ENCODE measurements at places on chromosomes 3 and 15.

GRCh38 chr3:99319961-99320360 lies 318.4 kb upstream of the COL8A1 start:
- no peak for DNase-seq

DNA sequence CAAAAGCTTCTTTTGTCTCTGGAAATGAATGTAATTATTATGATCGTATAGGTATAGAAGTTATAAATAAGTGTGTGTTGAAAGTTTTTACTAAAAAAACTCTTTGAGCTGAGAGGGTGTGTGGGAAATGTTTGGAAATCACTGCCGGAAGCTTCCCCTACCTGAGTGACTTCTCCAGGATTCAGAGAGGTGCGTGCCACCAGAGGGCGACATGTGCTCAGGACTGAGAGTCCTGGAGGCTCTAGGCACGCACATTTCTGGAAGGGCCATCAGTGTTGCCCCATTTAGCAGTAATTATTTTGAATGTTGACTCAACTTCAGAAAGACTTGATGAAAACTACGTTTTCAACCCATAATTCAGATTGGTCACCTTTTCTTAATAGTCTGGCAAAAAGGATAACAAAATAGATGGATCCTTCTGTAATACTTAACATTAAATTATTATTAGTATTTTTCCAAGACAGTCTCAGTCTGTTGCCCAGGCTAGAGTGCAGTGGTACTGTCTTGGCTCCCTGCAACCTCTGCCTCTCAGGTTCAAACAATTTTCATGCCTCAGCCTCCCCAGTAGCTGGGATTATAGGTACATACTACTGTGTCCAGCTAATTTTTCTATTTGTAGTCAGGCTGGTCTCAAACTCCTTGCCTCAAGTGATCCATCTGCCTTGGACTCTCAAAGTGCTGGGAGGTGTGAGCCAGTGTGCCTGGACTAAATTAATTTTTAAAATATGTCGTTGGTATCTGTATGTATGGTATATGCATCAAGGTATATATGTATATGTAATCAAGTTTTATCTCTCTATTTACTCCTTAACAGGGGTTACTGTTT lies 34.5 kb downstream of the GPR171 start:
- peak; percentile 80 for DNase-seq

DNA sequence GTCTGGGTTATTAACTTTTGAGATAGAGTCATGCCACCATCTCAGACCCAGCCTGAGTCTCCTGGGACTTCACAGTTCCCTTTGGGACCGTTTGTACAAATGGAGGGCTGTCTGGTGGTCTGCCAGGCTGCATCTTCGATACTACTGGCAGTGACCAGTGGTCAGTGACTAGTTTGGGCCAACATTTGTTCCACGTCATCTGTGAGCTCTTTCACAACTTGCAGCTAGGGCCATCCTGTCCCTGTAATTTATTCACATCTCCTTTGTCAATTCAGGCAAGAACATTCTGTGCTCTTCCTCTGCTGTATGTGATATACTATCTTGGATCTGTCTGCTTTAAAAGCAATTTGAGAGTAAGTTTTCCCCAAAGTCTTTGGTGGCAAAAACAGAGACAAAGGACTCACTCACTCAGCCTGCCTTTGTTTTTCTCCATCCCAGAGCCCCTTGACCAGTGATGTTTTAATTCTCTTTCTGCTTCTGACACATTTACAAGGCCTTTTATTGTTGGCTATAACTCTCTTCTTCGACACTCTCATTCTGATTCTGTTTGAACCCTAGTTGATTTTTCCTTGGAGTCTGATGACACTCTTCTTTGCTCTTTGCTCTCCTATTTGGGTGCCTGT lies 353.4 kb downstream of the EPHB1 start:
- DNase-seq, result no peak

DNA sequence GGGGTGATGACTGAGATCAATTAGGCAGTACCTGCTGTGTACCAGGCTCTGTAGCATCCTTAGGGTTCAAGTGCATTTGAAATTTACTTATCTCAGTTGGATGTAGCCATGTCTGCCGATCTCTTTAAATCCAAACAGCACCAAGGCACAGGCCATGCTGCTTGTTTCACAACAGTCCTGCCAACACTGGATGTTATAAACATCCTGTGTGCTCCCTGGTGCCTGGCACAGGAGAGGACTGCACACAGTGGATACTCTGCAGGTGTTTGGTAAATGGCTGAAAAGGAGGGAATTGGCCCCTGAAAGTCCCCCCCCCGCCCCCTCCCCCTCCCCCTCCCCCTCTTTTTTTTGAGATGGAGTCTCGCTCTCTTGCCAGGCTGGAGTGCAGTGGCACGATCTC lies 27.0 kb downstream of the CTSH start:
- no peak for DNase-seq

DNA sequence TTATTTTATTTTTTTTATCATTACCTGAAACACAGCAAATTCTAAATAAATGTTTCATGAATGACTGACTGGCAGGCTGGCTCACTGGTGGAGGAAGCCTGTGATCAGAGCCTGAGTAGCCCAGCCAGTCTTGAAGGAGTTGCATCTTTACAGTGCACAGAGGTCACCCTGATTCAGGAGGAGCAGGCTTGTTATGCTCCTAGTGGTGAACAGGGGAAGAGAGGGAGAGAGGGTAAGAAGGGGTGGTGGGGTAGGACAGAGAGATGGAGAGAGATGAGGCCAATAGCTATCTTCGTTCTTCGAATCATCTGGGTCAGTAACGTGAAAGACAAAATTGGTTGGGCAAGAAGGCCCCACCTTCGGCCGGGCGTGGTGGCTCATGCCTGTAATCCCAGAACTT lies 202.6 kb upstream of the MCTP2 start:
- DNase-seq, result no peak

DNA sequence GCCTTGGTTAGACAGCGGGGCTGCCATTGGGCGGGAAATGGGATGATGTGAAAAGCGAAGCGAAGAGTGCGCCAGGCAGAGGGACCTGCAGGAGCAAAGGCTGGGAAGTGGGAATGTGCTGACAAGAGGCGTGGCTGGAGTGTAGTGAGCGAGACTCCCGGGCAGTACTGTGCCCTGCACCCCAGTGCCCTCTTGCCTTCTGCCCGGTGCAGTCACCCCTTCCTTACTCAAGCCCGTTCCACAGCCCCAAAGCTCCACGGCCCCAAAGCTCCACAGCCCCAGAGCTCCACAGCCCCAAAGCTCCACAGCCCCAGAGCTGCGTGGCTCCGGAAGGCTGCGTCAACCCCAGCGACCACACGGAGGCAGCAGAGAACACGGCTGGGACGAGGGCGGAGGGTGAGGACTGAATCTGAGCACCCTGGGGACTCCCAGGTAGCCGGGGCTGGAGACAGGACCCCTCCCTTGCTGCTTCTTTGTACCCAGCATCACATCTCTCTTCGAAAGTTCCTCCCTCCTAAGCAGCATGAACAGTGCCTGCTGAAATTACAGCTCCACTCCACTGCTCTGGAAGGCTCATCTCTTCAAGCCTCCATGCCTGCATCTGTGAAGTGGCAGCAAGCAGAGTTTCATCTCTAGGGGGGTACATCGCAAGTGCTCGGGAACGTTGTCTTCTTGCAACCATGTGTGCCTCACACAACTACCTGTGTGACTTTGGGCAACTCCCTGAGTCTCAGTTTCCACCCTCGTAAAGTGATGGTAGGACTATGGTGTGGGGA lies 108.9 kb downstream of the FBLN2 start:
- peak; percentile 50 for DNase-seq

- DNase-seq, result no peak
Observed at GRCh38 chr3:128328546-128329458, 137.9 kb downstream of the DNAJB8 start.

- no peak for DNase-seq
Observed at GRCh38 chr15:45868109-45868691, 233.4 kb downstream of the SQOR start.

DNA sequence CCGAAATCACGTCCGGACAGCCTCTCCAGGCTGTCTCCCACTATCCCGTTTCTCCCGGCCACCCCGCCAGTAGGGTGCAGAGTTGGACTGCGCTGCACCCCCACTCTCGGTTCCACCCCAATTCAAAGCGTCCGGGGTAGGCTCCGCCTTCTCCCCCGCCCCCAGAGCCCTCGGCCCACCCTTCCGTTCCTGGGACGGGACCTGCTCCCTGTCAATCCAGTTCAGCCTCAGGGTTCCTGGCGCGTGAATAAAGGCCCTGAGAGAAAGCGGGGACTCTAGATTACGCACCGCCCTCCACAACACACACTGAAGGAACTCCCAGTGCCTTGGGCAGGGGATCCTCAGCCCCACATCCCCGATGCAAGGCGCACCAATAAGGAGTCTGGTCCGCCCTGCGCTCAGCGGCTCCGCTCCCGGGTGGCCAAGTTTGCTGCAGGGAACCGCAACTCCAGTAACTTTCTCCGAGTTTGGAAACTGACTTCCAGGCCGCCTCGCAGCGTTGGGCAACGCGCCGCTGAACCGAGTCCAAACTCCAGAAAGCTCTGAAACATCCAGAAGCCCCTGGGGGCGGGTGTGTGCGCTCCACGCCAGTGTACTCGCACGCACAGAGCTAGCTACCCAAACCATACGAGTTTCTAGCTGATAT lies 1.9 kb downstream of the ADAMTS9 start:
- no peak for DNase-seq

- no peak for DNase-seq
Observed at GRCh38 chr3:193292386-193292785, 51.4 kb downstream of the PLAAT1 start.

DNA sequence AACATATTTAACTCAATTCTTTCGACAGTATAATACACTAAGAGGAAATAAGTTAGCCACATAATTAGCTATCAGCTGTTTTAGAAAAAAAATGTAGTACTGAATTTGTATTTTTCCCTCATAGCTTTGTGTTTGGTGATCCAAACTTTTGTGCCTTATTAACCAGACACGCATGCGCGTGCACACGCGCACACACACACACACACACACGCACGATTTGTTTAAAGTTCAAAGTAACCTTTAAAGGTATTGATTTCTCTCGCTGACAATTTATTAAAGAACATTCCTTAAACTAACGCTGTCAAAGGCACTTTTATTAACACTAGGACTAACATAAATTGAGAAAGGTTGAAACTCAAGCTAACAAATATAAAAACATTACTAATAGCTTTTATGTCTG lies 198.9 kb downstream of the ROBO1 start:
- no peak for DNase-seq

GRCh38 chr15:69297642-69298353 lies 914 bp upstream of the PAQR5 start:
- DNase-seq, result no peak

DNA sequence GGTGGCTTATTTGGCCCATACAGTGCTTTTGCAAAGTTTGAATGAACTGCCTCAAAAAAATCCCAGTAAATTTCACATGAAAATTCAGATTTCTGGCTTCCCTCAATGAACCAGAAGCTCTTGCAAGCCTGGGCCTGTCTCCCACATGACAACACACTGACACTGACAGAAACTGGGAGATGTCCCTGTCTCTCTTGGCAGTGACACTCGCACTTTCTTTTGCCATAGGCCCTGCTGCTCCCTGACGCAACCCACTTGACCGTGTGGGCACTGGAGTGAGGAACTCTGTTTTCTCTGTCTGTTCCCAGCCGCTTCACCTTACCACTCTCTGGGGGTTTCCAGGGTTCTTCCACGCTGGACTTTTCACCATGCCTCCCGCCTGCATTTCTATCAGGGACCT lies 524.5 kb downstream of the SHQ1 start:
- no peak for DNase-seq

DNA sequence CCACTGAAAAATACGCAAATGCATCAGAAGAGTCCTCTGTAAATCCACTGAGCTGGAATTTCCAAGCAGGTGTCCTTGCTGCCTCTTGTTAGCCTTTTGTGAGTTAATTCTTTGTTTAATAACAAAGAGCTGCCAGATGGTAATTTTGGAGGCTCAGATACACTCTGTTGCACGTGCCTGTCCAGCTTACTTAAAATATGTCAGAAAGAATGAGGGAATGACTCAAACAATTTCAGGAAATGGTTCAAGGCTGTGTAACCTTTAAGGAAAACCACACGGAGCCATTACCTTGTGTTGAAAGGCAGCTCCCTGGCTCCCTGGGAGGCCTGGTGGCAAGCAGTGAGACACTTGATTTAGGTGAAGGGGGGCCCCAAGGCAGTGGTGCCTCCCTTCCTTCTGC lies 302.2 kb upstream of the CTDSPL start:
- no peak for DNase-seq

- DNase-seq, result peak; percentile 4
Observed at GRCh38 chr3:113287803-113288648, 76.7 kb downstream of the BOC start.

GRCh38 chr3:159922861-159923312 lies 65.7 kb upstream of the IL12A start:
- no peak for DNase-seq

- DNase-seq, result no peak
Observed at GRCh38 chr15:65392368-65392767, 14.6 kb upstream of the IGDCC3 start.

- no peak for DNase-seq
Observed at GRCh38 chr3:128855569-128855968, 23.9 kb upstream of the ACAD9 start.

DNA sequence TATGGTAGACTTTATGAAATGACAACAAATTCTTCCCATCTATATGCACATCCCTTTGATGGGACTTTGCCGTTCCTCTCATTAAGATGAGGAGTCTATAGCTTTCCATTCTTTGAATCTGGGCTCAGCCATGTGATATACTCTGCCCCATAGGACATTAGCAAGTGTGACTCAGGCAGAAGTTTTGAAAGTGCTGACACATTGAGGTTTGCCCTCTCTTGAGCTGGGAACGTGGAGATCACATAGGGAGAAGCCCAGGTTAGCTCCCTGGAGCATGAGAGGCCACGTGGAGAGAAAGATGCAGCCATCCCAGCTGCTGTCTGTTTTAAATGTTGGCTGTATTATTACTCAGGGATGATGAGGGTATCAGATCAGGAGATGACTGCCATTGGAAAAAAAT lies 67.7 kb upstream of the OXTR start:
- DNase-seq, result no peak
